ENCODE measurements at places on chromosomes 6 and 20. TPM values are rescaled to one million over a fixed set of nuclear protein-coding genes. Genes with fewer than 3 reads are reported as not detected.
A peak's percentile ranks its signal among the peaks of the same experiment; 100 is the strongest.

Gene BTN1A1
- not detected for total RNA-seq

Gene BANF2
- not detected for total RNA-seq

Gene FGD2
- total RNA-seq = 8.0 TPM

Gene CGA
- 0.59 TPM for total RNA-seq

Gene TULP1
- not detected for total RNA-seq

Gene DACT2
- total RNA-seq = 0.92 TPM

Gene GRIK2
- 2.3 TPM for total RNA-seq

Gene CD2AP
- total RNA-seq = 10.1 TPM

Gene PKIB
- 0.35 TPM for total RNA-seq

Gene SMOC2
- 18.7 TPM for total RNA-seq

Gene METTL24
- 1.6 TPM for total RNA-seq

Gene GTSF1L
- not detected for total RNA-seq

Gene NKAIN2
- total RNA-seq = 0.20 TPM

Gene STMN3
- 5.5 TPM for total RNA-seq

Gene RHAG
- 0.62 TPM for total RNA-seq

Gene IL22RA2
- not detected for total RNA-seq

GRCh38 chr20:10508060-10508459 is 73.0 kb downstream of the SLX4IP start:
- no peak for DNase-seq

- DNase-seq = no peak
Measured at GRCh38 chr6:145866456-145867396, 52.1 kb upstream of the FBXO30 start.

GRCh38 chr20:44542890-44543289 is 21.0 kb upstream of the SERINC3 start:
- no peak for DNase-seq

DNA sequence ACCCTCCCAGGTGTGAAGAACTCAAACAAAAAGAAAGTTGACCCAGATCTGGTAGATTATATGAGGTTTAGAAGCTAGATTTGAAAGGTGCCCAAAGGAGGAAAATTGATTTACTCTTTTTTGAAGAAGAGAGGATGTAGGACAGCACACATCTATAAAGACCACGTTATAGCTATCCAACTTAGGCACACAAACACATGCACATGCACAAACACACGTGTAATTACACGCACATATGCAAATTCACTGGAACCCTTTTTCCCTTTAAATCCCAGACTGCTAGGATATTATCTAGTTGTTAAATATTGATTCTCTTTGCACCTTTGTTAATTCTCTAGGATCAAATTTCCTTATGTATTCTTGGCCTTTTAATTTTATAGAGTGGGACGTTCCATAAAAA is 272.8 kb upstream of the TBX18 start:
- DNase-seq = no peak

- DNase-seq = no peak
Measured at GRCh38 chr20:51659491-51660050, 108.6 kb downstream of the ATP9A start.

GRCh38 chr6:127182501-127182900 is 64.0 kb downstream of the RSPO3 start:
- DNase-seq = no peak

DNA sequence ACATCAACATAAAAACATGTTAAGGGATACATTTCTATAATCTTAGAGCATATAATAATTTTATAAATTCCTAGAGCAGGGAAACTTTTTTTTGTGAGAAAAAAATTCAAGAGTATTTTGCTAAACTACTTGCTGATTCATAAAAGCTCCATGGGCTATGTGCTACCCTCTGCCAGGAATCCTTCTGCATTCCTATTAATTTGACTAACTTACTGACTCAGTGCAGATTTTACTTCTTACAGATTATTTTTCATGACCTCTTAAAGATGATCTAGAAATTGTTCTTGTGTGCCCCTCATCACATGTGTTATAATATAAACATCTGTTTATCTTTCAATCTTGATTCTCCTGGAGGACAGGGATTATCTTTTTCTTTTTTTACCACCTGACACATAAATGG is 5.7 kb downstream of the VTA1 start:
- DNase-seq = no peak

DNA sequence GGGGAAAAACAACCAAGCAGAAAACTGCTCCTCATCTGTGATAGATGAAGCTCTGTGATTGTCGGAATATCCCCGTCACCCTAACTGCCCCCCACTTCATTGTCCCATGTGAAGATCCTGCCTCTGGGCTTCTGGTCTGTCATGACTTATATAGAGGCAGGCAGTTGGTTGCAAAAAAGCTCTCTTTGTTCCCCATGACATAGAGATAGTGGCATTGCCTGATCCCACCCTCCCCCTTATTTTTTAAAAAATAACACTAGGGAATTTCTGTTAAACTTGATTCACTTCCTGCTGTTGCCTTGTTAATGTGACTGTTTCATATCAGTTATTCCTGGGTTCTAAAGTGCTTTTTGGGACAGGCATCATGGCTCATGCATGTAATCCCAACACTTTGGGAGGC is 203.1 kb downstream of the JARID2 start:
- no peak for DNase-seq

GRCh38 chr6:90336388-90336947 is 39.8 kb upstream of the BACH2 start:
- DNase-seq = no peak

- DNase-seq = no peak
Measured at GRCh38 chr6:92545861-92546260, 873.5 kb downstream of the EPHA7 start.

- peak; percentile 10 for DNase-seq
Measured at GRCh38 chr6:33878562-33878961, 74.8 kb upstream of the MLN start.

DNA sequence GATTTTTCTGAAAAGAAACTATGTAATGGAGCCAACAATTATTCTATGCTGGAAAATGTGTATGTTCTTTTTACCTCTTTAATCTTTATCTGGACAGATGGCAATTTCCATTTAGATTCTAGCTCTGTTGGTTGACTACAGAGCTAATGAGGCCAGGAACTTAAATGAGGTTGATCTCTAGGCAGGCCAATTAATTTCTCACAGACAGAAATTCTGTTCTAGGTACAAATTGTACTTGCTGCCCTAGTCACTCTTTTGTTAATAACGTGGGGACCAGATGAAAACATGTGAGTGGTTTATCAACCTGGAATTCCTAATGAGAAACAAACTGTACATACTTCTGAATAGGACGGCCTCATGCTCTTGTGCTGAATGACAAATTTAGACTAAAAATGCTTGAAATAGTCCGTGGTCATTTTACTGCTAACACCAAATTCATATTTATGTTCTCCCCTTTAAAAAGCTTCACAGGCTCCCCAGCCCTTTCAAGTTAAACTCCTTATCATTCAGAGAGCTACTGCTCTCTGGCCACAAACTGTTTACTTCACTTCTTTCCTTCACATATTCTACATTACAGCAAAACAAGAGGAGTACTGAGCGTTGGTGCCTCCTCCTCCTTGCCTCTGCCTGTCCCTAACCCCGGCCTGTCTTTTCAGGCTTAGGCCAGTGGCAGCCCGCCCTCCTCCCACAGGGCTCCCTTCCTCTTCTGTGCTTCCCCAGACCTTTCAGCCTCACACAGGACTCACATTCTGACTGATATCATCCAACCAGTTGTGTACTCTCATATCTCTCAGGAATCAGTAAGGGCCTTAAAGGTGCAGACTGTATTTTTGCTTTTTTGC is 41.4 kb downstream of the DTNBP1 start:
- peak; percentile 73 for DNase-seq

DNA sequence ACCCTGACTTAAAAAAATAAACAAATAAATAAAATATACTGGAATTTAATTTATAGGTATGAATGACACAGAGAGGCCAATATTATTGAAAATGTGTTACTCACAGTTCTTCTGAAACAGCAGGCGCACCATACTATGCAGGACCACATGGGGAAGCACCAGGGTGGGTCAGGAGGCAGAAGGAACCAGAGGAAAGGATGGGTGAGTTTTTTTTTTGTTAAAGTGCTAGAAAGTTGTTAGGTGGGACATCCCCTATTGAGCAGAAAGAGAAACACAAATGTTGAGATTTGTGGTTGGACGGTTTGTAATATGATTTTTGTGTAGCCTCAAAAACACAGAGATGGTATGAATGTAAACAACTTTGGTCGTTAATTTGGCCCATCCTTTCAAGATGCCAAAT is 26.0 kb downstream of the PTPRA start:
- DNase-seq = no peak

DNA sequence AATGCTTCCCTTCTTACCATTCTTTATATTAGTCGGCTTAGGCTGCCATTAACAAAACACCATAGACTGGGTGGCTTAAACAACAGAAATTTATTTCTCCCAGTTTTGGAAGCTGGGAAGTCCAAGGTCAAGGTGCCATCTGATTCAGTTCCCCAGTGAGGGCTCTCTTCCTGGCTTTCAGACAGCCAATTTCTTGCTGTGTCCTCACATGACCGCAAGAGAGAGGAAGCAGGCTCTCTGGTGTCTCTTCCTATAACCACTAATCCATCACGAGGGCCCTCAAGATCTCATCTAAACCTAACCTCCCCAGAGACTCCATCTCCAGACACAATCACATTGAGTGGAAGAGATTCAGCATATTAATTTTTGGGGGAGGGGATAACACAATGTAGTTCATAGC is 193.0 kb upstream of the SGK1 start:
- no peak for DNase-seq

DNA sequence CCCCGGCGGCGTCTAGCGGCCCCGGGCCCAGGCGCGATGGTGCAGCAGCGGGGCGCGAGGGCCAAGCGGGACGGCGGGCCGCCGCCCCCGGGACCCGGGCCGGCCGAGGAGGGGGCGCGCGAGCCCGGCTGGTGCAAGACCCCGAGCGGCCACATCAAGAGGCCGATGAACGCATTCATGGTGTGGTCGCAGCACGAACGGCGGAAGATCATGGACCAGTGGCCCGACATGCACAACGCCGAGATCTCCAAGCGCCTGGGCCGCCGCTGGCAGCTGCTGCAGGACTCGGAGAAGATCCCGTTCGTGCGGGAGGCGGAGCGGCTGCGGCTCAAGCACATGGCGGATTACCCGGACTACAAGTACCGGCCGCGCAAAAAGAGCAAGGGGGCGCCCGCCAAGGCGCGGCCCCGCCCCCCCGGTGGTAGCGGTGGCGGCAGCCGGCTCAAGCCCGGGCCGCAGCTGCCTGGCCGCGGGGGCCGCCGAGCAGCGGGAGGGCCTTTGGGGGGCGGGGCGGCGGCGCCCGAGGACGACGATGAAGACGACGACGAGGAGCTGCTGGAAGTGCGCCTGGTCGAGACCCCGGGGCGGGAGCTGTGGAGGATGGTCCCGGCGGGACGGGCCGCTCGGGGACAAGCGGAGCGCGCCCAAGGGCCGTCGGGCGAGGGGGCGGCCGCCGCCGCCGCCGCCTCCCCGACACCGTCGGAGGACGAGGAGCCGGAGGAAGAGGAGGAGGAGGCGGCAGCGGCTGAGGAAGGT is 715 bp downstream of the SOX12 start:
- DNase-seq = peak; percentile 84

DNA sequence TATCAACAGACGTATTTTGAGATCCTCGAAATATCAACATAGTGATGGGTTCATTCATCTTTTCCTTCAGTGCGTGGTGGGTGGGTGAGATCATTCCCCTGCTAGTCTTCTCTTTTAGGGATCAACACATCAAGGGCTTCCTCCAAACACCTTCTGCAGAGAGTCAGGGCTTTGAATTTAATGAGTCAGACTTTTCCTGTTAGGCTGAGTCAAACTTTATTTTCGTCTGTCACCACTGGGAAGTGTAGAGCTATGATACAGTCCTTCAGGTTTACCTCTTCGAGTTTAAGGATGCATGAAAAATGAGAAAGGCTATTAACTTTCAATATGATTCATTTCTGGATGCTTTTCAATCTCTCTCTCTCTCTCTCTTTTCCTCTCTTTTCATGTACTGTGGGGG is 189.1 kb downstream of the BMP2 start:
- no peak for DNase-seq

GRCh38 chr6:96391776-96392360 is 129.7 kb upstream of the UFL1 start:
- no peak for DNase-seq

DNA sequence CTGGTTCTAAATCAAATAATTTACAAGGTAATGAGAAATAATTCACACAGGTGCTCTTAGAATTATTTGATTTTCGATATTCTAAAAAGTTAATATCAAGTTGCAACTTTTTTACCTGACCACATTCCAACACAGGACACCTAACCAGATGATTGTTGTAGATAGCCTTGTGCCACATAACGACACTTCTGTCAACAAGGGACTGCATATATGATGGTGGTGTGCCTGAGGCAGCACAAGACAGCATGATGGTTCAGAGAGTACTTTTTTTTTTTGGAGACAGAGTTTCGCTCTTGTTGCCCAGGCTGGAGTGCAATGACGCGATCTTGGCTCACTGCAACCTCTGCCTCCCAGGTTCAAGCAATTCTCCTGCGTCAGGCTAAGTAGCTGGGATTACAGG is 66.2 kb upstream of the TMEM30A start:
- no peak for DNase-seq

- DNase-seq = no peak
Measured at GRCh38 chr20:9051508-9051907, 17.4 kb upstream of the PLCB4 start.

- DNase-seq = no peak
Measured at GRCh38 chr6:39416026-39416425, 93.5 kb upstream of the KCNK16 start.

DNA sequence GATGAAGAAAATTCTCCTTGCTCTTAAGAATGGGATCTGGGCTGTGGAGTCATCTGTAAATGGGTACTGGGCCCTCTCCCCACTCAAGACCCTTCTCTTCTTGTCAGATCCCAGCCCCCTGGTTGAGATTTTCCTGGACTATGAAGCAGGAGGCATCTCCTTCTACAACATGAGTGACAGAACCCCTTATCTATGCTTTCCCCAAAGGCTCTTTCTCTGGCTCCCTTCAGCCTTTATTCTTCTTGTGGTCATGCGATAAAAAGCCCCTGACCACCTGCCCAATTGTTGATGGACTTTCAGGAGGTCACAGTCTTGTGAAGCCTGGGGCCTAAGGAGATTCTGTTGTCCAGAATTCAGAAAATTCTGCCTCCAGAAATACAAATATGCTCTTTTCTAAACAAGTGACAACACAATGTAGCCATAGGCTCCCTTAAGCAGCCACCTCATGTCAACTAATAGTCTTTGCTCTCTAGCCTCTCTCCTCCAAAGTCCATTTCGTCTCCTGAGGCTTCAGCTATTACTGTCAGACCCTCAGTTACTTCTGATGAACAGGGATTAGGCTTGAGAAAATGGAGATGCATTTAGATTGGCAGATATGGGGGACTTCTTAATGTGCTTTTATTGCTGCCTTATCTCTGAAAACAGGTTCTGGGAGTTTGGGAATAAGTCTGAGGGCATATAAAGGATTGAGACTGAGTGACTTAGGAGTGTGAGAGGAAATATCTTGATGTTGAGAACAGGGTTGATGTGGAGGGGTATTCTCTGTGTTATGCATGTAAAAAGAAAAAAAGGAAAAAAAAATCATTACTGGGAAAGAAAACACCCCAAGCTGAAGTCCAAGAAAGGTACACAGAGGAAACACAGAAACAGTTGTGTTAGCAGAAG is 20.6 kb downstream of the BTN2A1 start:
- no peak for DNase-seq

- no peak for DNase-seq
Measured at GRCh38 chr20:45115829-45116228, 855 bp upstream of the WFDC5 start.

GRCh38 chr20:14521436-14521835 is 184.0 kb upstream of the FLRT3 start:
- DNase-seq = no peak

Measured in left ventricle myocardium superior (tissue), 1 donor.